Fibroblast of the aortic adventitia (primary cell): ENCODE measurements at places on chromosomes 1 and 21.

DNA sequence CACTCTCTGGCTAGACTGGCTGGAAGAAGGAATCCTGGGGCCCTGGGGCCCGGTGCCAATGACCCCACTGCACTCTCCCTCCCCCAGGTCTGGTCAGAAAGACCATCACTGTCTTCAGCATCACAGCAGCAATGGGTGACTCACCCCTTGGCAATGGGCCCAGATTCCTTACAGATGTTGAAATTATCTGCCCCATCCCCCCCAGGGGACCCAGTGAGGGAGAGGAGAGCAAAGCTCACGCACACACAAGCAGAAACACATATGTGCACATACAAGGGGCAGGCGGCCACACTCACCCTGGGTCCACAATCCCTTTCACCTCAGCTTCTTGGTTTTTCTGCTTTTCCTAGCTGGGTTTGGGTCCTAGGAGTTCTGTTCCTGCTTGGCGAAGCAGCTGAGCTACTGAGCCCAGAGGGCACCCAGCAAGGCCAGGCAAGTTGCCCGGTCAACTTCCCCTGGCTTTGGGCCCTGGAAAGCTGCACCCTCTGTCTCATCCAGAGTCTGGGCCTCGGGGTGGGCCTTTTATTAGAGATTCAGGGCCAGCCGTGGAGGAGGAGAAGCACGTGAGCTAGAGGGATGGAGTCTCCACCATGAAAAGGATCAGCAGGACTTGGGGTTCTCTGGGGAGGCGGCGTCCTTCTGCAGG, 2.6 kb downstream of the COL16A1 start:
- peak; percentile 99 for DNase-seq

- DNase-seq, result no peak
These were observed 41.5 kb upstream of the MRPS6 start for GRCh38 chr21:34031835-34032370.

DNA sequence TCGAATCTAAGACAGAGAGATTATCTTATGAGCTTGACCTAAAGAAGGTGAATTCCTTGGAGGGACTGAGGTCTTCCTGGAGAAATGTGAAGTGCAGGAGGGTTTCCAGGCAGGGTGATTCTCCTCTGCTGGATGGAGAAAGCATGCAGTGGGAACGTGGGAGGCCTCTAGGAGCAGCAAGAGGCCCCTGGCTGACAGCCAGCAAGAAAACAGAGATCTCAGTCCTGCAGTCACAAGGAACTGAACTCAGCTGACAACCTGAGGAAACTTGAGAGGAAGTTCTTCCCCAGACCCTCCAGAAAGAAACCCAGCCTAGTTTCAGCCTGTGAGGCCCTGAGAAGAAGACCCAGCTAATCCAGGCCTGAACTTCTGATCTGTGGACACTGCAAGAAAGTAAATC, 345.9 kb downstream of the FAM72C start:
- no peak for DNase-seq

GRCh38 chr1:40739455-40740008, 44.1 kb upstream of the KCNQ4 start:
- DNase-seq, result no peak

- DNase-seq, result peak; percentile 64
These were observed 12.8 kb upstream of the TMEM200B start for GRCh38 chr1:29136391-29136915.

GRCh38 chr21:45454926-45455673, 50.1 kb downstream of the COL18A1 start:
- DNase-seq, result peak; percentile 46

DNA sequence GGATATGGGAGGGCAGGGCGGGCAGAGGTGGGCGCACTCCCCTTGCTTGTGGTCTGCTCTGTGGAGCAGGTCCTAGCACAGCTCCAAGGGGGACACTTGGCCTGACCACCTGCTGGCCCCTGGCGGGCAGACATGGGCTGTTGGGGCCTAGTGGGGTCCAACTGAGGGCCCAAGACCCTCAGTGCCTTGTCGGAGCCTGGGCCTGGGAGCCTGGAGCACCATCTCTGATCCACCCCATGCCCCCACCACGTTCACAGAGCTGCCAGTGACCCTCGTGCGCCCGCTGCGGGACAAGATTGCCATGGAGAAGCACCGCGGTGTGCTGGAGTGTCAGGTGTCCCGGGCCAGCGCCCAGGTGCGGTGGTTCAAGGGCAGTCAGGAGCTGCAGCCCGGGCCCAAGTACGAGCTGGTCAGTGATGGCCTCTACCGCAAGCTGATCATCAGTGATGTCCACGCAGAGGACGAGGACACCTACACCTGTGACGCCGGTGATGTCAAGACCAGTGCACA, 70.6 kb downstream of the OBSCN start:
- DNase-seq, result no peak
